ENCODE measurements at places on chromosomes 1 and 21.

DNA sequence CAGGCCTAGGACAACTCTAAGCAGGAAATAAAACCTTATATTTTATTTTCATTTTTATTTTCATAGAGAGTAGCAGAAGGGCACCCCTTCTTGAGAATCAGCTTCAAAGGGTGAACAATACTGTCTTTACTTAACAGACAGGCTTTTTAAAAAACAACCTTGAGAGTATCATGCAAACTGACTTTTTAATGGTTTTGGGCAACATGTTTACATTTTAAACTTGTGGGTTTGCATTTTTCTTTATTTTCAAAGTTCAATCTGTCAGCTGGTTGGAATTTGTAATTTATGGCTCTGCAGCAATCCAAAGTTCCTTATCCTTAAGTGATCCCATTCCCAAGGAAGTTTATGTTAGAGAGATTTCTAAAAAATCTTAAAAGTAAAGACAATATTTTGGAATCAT lies 392.3 kb upstream of the ADAMTS5 start:
- no peak for DNase-seq

- no peak for DNase-seq
Measured at GRCh38 chr1:94039871-94040569, 80.9 kb downstream of the ABCA4 start.

DNA sequence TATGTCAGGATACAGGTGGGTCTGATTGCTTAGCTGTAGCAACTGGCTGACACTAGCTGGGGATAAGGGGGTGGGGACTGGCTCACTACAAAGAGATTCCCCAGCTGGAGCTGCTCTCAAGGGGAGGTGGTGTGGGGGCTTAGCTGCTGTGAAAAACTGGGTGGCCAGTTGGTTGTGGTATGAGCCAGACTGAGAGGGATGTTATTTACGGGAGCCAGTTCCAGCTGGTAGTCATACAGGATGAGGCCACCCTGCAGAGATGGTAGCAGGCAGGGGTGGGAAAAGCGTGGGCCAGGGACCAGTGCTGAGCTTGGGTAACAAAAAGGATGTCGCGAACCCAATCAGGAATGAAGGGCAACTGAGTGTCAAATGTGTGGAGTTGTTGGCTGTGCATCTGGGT lies 204.0 kb upstream of the C21orf91 start:
- DNase-seq = no peak

DNA sequence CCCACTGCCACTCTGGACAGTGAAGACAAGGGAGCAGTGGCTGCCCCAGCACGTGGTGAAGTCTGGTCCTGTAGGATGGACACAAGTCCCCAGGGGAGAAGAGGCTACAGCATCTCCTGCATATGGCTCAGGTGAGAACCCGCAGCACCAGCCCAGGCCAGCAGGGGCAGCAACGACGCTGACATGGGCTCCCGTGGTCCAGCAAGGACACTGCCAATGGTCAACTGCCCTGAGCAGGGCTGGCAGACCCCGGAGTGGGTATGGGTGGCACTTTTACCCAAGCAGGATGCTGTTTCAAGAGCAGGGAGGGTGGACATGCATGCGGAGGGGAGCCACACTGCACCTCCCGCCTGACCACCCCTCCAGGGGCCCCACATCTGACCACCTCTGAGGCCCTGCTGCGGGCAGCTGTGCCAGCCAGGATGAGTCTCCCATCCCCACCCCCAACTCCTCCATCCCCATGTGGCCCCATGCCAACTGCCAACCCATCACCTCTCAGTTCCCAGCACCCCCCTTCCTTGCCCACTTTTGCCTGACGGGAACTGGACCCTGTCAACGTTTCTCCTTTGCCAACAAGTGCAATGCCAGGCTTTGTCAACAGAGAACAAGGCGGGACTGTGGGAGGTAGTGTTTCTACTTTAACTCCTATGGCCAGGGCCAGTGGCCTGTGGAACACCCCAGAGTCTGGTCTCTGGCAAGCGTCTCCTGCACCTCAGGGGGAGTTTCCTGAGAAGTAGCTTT lies 8.6 kb downstream of the MORN1 start:
- no peak for DNase-seq

DNA sequence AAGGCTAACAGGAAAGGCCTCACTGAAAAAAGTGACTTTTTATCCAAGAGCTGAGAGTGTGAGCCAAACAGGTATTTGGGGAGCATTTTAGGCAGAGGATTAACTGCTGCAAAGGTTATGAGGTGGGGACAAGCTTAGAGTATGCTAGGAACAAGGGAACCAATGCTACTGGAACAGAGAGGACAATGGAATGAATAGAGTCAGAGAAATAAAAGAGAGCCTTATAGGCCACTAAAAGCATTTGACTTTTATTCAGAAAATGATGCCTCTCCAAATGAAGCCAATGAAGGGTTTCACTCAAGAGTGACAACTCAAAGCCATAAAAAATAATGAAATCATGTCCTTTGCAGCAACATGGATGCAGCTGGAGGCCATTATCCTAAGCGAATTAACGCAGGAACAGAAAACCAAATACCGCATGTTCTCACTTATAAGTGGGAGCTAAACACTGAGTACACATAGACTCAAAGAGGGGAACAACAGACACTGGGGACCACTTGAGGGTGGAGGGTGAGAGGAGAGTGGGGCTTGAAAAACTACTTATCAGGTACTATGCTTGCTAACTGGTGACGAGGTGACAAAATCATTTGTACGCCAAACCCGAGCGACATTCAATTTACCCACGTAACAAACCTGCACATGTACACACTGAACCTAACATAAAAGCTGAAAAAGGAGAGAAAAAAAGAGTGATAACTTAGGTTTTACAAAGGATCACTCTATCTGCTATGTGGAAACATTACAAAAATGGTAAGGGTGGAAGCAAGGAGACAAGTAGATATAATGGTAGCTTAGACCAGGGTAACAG lies 11.1 kb downstream of the PTP4A2 start:
- DNase-seq = no peak

- DNase-seq = no peak
Measured at GRCh38 chr21:33761441-33762036, 119.2 kb downstream of the ITSN1 start.

DNA sequence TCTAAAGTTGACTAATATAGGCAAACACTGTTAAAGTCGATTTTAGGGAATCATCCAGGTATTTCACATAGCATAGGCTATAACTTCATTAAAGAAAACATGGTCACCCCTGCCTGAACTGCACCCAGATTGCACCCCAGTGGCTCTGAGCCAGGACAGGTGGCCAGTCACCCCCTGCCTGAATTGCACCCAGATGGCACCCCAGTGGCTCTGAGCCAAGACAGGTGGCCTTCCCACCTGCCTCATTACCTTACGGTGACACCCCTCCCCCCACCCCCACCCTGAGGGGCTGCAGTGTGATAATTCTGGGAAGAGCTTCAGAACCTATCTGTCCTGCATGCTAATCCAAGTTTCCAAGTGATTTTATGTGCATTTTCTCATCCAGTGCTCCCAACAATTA lies 78.9 kb downstream of the DSCAM start:
- DNase-seq = no peak

DNA sequence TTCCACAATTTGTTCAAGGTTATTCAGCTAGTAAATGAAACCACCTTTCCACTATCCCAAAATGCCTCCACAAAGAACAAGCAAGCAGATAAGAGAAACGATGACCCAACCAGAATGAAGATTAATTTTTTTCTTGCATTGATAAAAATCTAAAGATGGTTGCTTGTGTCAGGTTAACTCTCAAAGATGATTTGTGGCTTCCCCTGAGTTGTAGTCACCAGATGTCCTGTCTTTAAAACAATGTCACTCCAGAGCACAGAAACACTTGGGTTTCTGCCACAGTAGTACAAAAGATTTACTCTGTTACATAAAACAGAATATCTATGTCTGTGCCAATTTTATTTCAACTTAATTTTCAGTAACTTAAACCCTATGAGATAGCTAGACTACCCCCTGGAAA lies 11.4 kb upstream of the CCDC17 start:
- no peak for DNase-seq

DNA sequence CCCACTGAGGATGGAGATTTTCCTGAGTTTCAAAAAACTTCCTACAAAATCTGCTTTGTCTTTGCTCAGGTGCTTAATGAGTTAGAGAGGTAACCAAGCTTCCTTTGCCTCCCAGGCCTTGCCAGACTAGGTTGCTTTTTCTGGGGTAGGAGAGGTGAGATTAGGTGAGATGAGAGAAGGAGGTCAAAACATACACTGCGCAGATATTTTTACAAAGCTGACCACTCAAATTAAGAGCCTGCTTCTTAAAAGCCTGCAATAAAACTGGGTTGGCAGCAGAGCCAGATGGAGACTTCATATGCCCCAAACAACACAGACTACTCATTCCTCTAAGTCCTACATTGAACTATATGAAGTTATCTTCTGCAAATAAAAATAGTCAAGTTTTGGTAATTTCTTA lies 352.5 kb downstream of the NUF2 start:
- DNase-seq = no peak

- DNase-seq = no peak
Measured at GRCh38 chr1:121558514-121558913, 373.7 kb downstream of the SRGAP2C start.

DNA sequence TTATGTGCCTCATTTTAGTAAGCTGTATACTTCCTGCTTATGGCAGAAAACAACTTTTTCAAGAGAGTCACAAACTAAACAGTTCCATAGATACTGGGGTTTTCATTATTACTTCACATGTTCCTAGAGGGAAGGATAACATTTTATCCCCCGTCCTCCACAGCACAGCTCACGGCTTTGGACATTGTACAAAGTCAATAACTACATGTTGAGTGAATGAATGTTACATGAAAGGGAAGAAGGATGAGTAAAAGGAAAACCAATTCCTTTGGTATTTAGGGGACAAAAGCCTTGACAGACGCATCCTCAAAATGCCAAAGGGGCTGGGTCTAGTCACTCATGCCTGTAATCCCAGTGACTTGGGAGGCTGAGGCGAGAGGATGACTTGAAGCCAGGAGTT lies 14.8 kb downstream of the PI4KB start:
- DNase-seq = no peak

- no peak for DNase-seq
Measured at GRCh38 chr1:90387805-90388204, 329.3 kb downstream of the BARHL2 start.

DNA sequence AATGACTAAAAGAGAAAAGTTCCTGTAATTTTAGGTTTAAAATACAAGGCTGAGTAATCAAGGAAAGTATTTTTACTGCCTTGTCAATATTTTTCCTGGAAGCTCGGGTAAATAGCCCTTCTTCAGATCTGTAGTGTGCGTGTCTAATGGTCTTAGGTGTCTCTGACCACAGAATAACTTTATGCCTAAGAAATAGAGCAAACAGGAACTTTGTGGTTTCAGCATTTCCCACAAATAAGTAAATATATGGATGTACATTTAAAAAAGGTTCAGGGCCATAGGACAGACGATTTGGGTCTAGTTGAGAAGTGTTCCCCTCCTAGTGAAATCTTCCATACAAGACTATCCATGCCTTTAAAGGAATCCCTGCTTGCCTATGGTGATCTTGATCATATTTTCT lies 107.0 kb downstream of the ZC3H11B start:
- no peak for DNase-seq

GRCh38 chr1:213054733-213055591 lies 3.9 kb downstream of the RPS6KC1 start:
- DNase-seq = no peak

- no peak for DNase-seq
Measured at GRCh38 chr1:185367218-185367617, 50.2 kb upstream of the IVNS1ABP start.

GRCh38 chr1:26094076-26094669 lies 17.5 kb upstream of the PDIK1L start:
- no peak for DNase-seq

GRCh38 chr1:180236698-180237509 lies 6.8 kb downstream of the LHX4 start:
- no peak for DNase-seq

GRCh38 chr21:43890042-43890441 lies 25.0 kb downstream of the AGPAT3 start:
- DNase-seq = no peak

DNA sequence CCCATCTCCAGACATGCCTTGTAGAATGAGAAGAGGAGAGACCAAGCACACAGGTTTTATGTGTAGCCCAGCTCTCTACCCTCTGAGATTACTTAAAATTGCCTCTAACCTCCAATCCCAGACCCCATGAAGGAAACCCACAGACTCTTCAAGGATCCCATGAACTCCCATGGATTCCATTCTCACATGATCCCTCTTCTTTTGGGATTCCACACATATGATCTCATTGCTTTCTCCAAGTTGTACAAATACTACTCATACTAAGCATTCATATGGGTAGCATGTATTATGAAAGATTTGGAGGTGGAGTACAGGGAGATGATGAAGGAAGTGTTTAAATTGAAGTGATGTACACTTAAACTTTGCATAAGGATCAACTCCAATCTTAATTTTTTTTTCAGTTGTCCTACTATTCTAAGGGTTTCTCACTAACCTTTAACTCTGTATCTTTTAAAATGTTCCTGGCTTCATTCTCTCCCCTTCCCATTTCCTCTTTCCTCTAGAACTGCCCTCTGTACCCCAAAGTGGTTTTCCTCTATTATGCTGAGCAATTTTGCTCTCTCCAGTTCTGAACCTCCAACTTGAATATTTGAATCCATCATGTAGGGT lies 41.6 kb downstream of the MFSD2A start:
- DNase-seq = no peak

DNA sequence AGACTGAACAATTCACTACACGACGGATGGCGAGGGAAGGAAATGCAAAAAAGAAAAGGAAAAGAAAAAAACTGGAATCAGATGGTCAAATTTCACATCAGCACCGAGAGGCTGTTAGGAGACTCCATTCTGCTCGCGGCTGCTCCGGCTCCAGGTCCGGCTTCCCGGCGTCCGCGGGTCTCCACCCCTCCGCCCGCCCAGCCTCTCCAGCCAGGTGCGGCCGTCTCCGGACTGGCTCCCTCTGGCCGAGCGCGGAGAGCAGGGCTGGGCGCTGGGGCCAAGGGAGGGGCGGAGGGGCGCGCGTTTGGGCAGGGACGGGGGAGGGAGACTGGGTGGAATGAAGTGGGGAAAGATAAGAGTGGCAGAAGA lies 332 bp downstream of the KCNJ6 start:
- no peak for DNase-seq

- DNase-seq = no peak
Measured at GRCh38 chr1:227728892-227729143, 6.3 kb downstream of the JMJD4 start.

DNA sequence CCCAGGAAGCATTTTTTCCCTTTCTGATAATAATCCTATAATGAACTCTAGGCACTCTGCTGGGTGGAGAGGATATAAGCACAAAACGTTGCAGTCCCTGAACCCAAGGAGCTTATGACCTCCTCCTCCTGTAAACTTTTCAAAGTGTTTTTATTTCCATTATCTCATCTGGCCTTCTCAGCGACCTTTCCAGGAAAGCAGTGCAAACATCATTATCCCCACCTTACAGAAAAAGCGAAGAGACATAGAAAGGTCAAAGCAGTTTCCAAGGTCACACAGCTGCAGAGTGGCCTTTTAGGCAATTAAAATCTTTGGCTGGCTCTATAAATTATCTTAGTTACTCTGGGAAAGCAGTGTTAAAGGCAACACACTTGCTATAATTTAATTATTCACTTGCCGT lies 63.8 kb downstream of the OLFML3 start:
- DNase-seq = no peak

GRCh38 chr1:150512846-150513245 lies 2.7 kb upstream of the FALEC start:
- DNase-seq = no peak

GRCh38 chr1:86705665-86705985 lies 1.2 kb downstream of the SH3GLB1 start:
- DNase-seq = no peak

- DNase-seq = no peak
Measured at GRCh38 chr1:75677443-75677842, 47.1 kb upstream of the ACADM start.

Measured in effector memory CD8-positive, alpha-beta T cell (primary cell).